ENCODE measurements at places on chromosomes 3 and 15.
A peak's percentile ranks its signal among the peaks of the same experiment; 100 is the strongest.

DNA sequence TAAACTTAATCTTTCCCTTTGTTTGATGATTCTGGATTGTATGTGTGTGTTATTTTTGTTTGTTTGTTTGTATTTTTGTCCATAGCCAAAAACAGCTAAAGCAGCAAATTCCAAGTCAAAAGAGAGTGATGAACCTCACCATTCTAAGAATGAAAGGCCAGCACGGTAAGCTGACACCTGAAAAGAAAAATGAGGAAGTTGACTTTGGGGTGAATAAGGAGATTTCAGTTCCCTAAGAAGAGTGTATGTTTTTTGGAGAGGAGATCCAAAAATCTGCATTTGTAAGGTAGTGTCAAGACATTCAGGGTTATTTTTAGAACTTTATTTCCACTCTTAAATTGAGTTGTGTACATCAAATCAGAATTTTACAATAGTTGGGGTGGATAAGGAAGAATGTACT is 52.3 kb upstream of the UTS2B start:
- DNase-seq: no peak

DNA sequence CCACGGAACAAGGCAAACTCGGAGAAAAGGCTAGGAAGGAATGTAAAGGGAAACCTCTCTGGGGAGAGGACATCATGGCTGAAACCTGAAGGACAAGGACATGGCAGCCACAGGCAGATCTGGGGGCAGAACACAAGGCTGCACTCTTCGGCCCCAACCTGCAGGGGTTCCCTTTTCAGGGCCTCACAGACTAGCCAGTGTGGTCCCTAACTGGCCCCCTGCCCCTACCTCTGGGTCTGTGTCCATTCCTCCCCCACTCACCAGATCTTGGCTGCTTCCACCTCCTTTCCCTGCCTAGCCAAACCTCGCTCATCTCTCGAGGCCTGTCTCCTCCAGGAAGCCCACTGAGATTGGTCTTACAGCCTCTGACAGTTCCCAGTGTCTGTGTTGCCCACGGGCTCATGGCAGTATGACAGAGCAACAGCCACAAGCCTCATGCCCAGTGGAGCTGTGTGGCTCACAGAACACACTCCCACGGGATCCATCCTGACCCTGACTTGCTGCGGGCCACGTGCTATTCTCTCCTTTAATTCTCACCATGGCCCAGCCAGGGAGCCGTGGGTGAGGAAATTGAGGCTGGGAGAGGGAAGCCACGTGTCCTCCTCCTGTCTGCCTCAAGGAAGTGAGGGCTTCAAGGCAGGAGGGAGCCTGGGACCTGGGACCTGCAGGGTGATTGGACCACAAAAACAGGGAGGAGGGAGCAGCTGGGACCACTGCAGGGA is 26.5 kb downstream of the WNT7A start:
- no peak for DNase-seq

GRCh38 chr15:94523873-94524272 is 292.5 kb downstream of the MCTP2 start:
- no peak for DNase-seq

DNA sequence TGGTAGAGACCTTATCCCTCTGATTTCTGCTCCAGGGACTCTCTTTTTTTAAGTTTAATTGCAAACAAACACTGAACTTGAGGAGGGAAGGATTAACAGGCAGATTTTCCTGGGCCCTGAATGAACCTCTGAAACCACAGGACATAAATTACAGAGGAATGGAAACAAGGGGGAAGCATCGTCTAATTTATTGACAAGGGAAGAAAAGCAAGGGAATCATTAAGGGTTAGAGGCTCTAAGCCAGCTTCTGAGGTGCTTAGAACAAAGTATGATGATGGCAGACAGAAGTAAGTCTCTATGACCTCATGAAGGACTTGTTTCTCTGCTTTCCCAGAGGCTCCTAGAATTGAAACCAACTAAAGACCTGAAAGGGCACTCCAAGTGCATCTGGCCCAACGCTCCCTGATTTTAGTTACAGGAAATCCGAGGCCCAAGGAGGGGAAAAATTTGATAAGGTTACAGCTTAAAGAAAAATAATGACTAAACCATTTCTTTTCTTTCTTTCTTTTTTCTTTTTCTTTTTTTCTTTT is 244.7 kb upstream of the NR2E3 start:
- no peak for DNase-seq

DNA sequence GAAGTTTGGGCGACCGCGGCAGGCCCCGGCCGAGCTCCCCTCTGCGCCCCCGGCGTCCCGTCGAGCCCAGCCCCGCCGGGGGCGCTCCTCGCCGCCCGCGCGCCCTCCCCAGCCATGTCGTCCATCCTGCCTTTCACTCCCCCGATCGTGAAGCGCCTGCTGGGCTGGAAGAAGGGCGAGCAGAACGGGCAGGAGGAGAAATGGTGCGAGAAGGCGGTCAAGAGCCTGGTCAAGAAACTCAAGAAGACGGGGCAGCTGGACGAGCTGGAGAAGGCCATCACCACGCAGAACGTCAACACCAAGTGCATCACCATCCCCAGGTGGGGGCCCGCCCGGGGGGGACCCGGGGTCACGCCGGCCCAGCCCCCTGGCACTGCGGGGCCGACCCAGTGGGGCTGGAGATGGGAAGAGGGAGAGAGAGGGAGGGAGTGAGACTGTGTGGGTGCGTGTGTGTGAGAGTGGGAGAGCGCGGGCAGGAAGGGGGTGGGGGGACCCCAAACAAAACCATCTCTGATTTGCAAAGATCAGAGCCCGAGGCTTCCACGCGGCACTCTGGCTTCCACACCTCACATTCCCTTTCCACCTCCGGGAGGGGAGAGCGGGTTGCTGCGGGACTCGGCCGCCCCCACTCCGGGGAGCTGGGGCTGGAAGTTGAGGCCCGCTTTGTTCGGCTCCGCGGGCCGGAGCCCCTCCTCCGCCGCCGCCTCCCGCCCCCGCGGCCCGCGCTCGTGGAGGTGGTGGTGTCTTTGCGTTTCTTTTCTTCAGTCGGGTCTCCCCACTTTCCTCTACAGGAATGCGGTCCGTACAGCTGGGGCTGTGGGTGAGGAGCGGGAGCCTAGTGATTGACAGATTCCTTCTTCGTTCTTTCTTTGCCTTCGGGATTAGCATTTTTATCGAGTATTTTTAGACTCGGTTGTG is 898 bp downstream of the SMAD3 start:
- DNase-seq: peak; percentile 77

DNA sequence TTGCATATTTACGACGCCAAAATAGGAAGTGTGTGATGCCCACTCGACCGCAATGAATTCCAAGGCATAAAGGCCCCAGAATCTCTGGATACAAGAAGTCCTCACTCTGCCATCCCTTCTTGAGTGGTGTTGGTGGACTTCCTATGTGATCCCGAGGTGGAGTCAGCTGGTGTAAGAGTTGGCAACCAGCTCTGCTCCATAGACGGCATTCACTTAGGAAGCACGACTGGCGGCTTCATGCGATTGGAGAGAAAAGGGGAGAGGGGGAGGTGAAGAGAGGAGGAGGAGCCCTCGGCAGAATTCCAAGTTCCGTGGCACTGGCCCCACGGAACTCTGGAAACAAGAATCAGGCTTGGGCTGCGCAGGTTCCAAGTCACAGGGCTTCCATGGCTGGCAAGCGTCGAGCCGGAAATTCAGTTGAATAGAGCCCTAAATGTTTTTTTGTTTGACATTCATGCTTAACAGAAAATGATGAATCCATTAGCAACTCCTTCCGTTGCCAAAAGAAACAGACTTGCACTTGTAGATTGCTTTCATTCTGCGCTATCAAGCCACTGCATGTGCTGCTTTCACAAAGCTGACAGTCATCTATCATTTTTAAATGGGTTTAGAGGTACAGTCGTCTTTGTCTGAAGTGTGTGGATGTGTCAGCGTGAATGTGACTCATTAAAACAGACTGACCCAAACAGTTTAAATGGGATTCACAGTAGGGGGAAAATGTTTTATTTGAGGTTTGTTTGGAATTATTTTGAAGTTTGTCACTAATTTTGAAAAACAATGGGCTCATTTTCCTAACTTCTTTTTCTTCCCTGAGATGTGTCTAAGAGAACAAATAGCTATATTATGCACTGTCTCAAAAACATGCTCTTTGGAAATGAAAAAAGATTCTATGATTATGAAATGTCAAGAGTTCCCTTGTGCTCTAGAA is 428.3 kb upstream of the ATP11B start:
- no peak for DNase-seq

GRCh38 chr3:35565048-35565447 is 74.3 kb upstream of the ARPP21 start:
- DNase-seq: no peak

DNA sequence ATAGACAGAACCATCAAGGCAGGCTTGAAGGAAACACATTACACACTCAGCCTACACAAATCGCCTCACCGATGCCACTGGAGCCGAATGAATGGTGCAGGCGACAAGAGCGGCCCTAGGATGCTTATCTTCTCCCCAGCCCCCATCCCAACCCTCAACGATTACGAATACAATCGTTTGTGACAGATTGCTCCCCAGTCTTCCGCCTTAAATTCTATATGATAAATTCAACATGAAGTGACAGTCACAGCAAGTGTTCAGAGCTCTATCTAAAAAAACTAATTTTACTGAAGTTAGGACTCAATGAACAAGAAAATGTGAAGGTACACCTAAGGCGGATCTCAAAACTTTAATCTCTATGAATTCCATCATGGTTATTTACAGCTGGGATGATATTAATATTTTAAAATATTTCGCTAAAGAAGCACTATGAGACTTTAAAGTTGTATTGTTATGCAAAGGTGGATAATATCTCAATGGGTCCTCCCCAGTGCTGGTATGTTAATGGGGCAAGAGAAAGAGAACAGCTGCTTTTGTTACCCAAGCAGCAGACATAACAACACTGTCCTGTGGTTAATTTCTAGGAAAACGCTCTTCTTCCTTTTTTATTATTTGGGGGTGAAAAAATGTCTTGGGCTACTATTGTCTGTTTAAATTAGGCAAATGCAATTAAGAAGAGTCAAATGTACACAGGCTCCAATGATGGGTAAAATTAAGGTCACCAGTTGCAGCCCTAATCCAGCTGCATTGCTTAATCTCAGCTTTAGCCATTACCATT is 147.6 kb upstream of the NR2F2 start:
- DNase-seq: peak; percentile 30

DNA sequence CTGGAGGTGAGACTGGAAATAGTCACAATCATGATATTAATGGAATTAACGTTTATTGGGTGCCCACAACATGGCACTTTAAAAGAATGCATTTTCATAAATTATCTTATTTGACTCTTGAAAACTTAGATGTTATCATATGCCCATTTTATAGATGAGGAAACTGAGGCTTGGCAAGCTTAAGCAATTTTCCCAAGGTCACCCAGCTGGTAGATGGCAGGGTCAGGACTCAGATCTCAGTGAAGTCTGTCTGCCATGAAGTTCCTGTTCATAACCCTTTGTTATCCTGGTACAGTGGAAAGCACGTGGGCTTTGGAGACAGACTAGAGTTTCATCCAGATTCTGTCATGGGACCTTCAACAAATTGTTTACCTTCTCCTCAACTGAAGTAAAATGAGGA is 174.6 kb upstream of the NR2E3 start:
- DNase-seq: no peak

- DNase-seq: no peak
Measured at GRCh38 chr3:70256566-70256965, 55.9 kb downstream of the MDFIC2 start.

GRCh38 chr15:38176155-38176554 is 76.5 kb upstream of the SPRED1 start:
- no peak for DNase-seq

- DNase-seq: no peak
Measured at GRCh38 chr3:28210968-28211713, 30.3 kb upstream of the CMC1 start.

GRCh38 chr3:71702131-71703024 is 22.8 kb downstream of the EIF4E3 start:
- DNase-seq: no peak

DNA sequence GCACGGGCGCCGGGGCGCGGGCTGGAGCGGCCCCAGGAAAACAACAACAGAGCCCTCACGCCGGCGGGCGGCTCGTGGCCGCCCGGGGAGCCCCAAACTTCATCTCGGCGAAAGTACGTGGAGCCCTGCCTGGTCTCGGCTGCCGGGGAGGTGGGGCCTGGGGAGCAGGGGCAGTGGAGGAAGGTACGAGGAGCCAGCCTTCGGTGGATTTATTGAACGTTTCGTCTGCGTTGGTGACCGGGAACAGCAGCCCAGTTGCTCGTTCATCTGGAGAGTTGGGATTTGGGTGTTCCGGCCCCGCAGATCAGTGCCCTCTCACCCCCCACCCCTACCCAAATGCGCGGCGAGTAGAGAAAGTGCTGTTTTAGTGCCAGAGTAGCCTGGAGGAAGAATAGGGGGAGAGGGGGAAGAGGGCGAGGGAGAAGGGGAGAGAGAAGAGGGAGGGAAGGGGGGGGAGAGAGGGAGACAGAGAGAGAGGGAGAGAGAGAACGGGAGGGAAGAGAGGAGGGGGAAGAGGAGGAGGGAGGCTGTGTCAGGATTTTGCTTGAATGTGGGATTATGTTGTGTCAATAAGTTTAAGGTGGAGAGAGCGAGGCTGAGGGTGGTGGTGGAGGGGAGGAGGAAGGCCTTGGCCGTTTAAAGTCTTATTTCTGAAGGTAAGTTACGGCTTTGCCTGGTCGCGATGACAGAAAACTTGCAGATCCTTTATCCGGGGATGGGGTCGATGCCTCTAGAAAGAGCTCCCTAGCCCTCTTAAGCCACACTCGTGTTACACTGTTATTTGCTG is 970 bp downstream of the BBX start:
- peak; percentile 74 for DNase-seq

GRCh38 chr3:17841190-17841828 is 98.9 kb upstream of the TBC1D5 start:
- peak; percentile 88 for DNase-seq

DNA sequence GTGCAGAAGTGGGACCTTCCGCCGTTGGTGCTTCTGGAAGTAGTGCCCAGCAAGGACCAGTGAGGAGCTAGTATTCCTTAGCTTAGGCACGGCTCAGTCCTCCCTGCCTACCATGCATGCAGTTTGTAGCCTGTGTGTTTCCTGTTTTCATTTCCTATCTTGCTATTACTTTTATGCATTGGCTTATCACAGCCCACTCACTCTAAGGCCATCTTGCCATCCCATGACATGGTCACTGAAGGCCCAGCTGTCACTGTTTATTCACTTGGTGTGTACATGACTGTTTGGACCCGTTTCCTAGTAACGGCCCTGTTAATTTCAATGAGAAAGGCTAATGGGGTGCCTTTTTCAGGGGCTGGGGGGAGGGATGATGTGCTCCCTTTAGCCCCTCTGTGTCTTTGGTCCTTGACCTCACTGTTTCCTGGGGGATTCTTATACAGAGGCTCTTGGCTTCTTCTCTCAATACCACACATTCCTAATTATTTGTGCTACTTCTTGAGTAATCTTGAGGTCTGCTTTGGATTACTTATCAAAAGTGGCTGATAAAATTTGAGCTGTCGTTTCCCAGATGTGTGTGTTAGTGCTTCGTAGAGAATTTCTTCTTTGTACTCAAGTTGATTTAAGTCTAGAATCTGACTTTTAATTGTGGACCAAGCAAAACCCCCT is 24.5 kb upstream of the TRAK1 start:
- peak; percentile 40 for DNase-seq

GRCh38 chr3:119768668-119769393 is 13.1 kb upstream of the NR1I2 start:
- DNase-seq: no peak

GRCh38 chr15:90895571-90896117 is 7.5 kb upstream of the MAN2A2 start:
- peak; percentile 26 for DNase-seq

GRCh38 chr3:150428562-150428961 is 20.5 kb downstream of the TSC22D2 start:
- no peak for DNase-seq
